Placental epithelial cell (primary cell): ENCODE measurements at places on chromosomes 5 and 9. TPM values are rescaled to one million over a fixed set of nuclear protein-coding genes. Genes with fewer than 3 reads are reported as not detected.

Gene SLC2A6
- 2.0 and 17.5 TPM in 2 replicates for total RNA-seq

Gene TUSC1
- total RNA-seq, result 18.1 and 22.3 TPM in 2 replicates

Gene PRXL2C
- 12.5 and 13.3 TPM in 2 replicates for total RNA-seq

Gene OR13D1
- not detected in 2 replicates for total RNA-seq

Gene PIP5KL1
- 8.6 and 15.3 TPM in 2 replicates for total RNA-seq
